ENCODE measurements at places on chromosomes 4 and X. TPM values are rescaled to one million over a fixed set of nuclear protein-coding genes. Genes with fewer than 3 reads are reported as not detected.

FRMPD3 gene
- total RNA-seq = not detected

DDX53 gene
- not detected for total RNA-seq

TMEM35A gene
- 3.8 TPM for total RNA-seq

TCEAL6 gene
- not detected for total RNA-seq

IL2 gene
- total RNA-seq = not detected

BLTP1 gene
- 81.8 TPM for total RNA-seq

MUC7 gene
- not detected for total RNA-seq

DMRTC1B gene
- total RNA-seq = not detected

PTPN13 gene
- total RNA-seq = 91.1 TPM

PCDH19 gene
- 0.12 TPM for total RNA-seq

NXF2B gene
- not detected for total RNA-seq

SPANXN3 gene
- not detected for total RNA-seq

DCAF4L1 gene
- total RNA-seq = 0.11 TPM

FAM241A gene
- total RNA-seq = 3.2 TPM

SRPX2 gene
- 58.2 TPM for total RNA-seq

MAGEA9 gene
- not detected for total RNA-seq

TNMD gene
- total RNA-seq = not detected

FABP2 gene
- total RNA-seq = not detected

AR gene
- 16.6 TPM for total RNA-seq

AKAP14 gene
- not detected for total RNA-seq

SLC10A6 gene
- not detected for total RNA-seq

SLC35A2 gene
- 13.9 TPM for total RNA-seq

FAM53A gene
- total RNA-seq = 3.1 TPM

ANK2 gene
- 90.4 TPM for total RNA-seq

IDH3G gene
- 60.0 TPM for total RNA-seq

FIP1L1 gene
- 84.8 TPM for total RNA-seq

TBC1D8B gene
- total RNA-seq = 19.1 TPM

TLR7 gene
- total RNA-seq = under 0.01 TPM

GLRA3 gene
- under 0.01 TPM for total RNA-seq

ARMCX4 gene
- 9.5 TPM for total RNA-seq

ADH1A gene
- not detected for total RNA-seq

SRPK3 gene
- total RNA-seq = 0.44 TPM

MND1 gene
- total RNA-seq = 8.4 TPM

CYSLTR1 gene
- 0.11 TPM for total RNA-seq

TSPAN5 gene
- total RNA-seq = 115 TPM

POU3F4 gene
- not detected for total RNA-seq

CYLC1 gene
- total RNA-seq = not detected

CENPE gene
- total RNA-seq = 11.9 TPM
